Activated CD8-positive, alpha-beta memory T cell treated with anti-CD3 and anti-CD28 coated beads for 4 hours (primary cell): ENCODE measurements at places on chromosomes 5 and 9.

DNA sequence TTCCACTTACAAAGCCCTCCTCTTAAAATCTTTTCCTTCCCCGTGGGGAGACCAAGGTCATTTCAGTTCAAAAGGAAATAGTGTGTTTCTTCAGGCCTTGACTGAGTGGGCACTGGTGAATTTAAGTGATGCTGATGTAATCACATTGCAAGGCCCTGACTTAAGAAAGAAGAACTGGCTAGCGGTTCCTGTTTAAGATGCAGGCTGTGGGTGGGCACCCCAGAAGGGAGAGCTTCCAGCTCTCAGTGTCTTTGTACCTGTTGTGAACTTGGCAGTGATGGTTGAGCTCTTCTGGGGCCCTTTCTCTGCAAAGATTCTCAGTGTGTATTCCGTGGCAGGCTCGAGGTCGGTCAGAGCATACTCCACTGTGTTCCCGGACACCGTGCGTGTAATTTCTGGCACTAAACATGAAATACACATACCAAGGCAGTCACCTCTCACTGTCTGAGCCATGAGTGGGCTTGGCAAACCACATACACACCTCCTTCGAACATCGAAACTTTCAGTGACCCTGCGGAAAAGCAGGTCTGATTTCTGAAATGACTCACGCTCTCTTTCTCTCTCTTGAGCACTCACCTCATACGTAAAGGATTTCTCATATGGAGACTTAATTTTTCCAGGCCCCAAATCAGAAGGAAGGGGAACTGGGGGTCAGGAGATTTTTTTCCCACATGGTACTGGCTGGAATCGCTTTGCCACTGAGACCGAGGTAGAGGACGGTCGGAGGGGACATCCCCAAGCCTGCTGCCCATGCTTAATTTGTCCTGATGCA, 81.9 kb downstream of the TNC start:
- DNase-seq, result no peak

DNA sequence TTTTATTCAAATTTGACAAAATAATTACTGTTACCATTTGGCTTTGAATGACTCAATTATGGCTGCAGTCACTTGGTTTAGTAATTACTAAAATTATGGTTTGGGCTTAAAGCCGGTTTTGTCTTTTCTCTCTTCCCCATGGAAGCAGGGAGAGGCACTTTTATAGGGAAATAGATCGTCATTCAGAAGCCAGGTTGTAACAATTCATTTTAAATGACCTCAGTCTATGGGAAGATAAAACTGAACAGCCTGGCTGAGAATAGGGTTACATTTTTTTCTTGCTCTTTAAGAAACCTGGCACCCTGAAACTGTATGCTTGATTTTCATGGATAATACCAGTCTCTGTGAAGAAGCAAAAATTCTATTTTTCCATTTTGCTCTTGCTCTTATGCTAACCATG, 169.8 kb downstream of the SMC2 start:
- DNase-seq, result no peak

- DNase-seq, result no peak
Measured at GRCh38 chr5:168530621-168531150, 1.6 kb downstream of the FBLL1 start.

GRCh38 chr9:35769763-35770162, 15.7 kb upstream of the MSMP start:
- DNase-seq, result no peak

DNA sequence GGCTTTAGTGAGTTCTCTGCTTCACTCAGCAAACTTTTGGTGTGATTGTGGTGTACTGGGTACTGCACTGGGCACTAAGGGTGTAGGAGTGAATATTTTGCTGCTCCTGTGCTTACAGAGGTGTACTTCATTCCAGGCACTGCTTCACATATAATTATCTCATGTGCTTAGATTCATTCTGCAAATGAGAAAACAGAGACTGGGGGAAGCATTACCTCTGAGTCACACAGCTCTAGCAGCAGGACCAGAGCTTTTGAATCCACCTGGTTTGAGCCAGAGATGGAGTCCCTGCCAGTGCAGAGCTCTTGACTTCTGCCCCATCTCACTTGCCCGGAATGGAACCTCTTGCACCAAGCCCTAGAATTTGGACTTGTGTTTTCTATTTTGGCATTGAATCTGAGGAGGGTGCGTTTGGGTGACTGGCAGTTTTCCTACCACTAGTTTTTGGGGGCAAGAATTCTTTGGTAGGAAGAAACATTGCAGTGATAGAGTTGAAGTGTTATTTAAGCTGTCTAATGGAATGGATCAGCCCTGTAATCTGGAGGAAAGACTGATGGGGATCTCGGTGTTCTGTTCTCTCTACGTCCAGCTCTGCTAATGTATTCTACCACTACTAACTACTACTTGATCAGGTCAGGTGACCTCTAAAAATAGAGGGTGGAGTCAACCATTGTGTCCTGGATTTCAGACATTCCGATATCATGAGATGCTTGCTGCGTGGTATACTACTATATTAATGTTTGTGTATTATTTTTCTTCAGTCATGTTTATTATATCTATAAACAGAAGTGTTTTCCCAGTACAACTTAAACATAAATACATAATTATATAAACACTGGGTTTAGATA, 2.5 kb downstream of the ARHGAP26 start:
- DNase-seq, result no peak

GRCh38 chr5:28324174-28324573, 1285.8 kb upstream of the CDH9 start:
- no peak for DNase-seq

DNA sequence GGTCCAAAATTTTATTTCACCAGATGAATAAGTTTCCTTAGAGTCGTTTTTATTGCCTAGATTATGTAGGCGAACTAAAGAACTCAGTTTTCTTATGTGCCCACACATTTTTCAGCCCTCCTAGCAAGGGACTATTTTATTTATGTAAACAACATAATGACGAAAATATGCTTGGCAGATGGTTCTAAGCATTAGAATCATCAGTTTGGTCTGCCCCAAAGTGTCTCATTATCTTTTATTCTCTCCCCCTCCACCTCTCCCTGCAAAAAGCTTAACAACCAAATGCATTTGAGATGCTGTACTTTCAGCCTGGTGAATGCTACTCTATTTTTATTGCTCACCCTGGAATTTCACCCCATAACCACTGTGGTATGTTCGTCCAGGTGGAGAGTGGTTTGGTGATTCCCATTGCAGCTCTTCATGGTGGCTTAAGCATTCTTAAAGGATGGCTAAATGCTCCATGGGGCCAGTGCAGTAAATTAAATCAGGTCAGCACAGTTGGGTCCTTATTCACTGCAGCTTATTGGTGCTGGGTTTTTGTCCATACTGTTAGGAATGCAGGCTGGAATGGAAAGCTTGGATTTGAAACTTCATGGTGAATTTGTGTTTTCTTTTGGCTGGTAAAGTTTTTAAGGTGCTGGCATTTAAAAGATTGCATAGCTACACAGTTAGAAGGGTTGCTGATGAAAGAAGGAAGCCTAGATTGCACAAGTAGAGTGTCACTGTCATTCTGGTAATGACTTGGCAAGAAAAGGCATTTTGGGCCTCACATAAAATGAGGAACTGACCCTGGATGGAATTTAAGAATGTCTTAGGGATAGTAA, 39.2 kb downstream of the TLE4 start:
- no peak for DNase-seq

GRCh38 chr5:178683783-178684182, 46.7 kb downstream of the ZNF354A start:
- DNase-seq, result no peak

- no peak for DNase-seq
Measured at GRCh38 chr9:32344551-32345182, 39.8 kb upstream of the ACO1 start.

- no peak for DNase-seq
Measured at GRCh38 chr5:40033411-40033810, 608.6 kb upstream of the DAB2 start.

- DNase-seq, result no peak
Measured at GRCh38 chr5:84378420-84378819, 6.3 kb downstream of the EDIL3 start.

DNA sequence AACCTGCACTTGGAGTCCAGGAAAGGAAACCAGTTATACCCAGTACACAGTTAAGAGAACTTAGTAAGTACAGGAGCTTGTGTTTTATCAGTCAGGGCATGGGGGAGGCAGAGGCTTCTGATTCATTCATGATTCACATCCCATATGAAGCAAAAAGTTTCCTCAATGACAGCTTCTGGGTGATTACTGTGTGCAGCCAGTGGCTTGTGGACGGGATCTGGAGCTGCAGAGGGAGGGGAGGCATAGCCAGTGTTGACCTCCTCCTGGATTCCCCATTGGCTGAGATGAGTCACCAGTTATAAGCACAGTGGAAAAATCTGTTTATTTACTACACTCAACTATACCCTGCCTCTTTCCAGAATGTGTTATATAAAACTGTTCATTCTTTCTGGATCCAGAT, 17.7 kb downstream of the IL31RA start:
- no peak for DNase-seq

DNA sequence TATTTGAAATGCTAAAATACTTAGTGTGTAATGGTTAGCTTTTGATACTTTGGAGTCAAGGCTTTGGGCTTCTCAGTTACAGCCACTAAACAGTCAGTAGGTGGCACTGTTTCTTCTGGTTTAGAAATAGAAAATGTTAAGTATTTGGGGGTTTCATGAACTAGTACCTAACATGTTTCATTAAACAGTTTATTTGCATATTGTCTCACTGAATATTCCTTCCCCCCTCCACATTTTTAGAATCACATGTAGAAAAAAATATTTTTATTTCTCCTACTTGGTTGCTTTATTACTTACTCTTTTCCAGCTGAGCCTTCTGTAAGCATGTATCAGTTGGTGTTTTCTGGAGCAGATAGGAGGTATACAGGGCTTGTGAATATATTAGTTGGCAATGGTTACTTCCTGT, 48.0 kb downstream of the IPO11 start:
- no peak for DNase-seq

GRCh38 chr9:29211580-29212396, 1638.5 kb upstream of the C9orf72 start:
- DNase-seq, result no peak

DNA sequence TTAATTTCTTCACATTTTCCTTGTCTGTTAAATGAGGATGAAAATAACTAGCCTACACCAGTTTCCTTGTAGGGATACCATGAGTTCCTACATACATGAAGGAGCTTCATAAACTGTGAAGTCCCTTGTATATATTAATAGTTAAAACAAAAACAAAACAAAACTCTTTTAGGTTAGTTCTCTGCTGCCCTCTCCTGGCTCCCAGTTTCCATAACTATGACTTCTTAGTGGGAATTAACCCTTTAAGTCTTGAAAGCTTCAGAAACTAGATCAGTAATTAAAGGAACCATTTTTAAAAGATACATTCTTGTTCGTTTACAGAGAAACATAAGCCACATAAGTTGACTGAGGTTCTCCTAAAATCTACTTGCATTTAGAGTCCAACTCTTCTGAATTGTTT, 500.0 kb upstream of the C9orf72 start:
- DNase-seq, result no peak
